LHCN-M2 (cell line): ENCODE measurements at places on chromosomes 16 and 17. TPM values are rescaled to one million over a fixed set of nuclear protein-coding genes. Genes with fewer than 3 reads are reported as not detected.

Gene SLFN12L
- 0.19 TPM in 1 of 2 replicates, not detected in the other for total RNA-seq

Gene RAB34
- 396 and 449 TPM in 2 replicates for total RNA-seq

Gene ZNF423
- not detected in 2 replicates for total RNA-seq

Gene SPATA33
- 10.7 and 10.9 TPM in 2 replicates for total RNA-seq

Gene IL17C
- not detected in 2 replicates for total RNA-seq

Gene P2RX5
- 21.5 and 28.6 TPM in 2 replicates for total RNA-seq

Gene NT5C3B
- 74.1 and 101 TPM in 2 replicates for total RNA-seq

Gene UMOD
- not detected in 2 replicates for total RNA-seq

Gene HOXB8
- 22.9 and 23.5 TPM in 2 replicates for total RNA-seq

Gene SDR42E1
- total RNA-seq, result 0.38 and 0.80 TPM in 2 replicates

Gene TLCD3B
- total RNA-seq, result not detected in 2 replicates

Gene PRSS22
- total RNA-seq, result not detected in 2 replicates

Gene HAS3
- 0.23 and 0.71 TPM in 2 replicates for total RNA-seq

Gene NFATC2IP
- total RNA-seq, result 25.5 and 26.6 TPM in 2 replicates

Gene NLGN2
- total RNA-seq, result 7.6 and 8.3 TPM in 2 replicates

Gene CD300H
- not detected in 2 replicates for total RNA-seq

Gene METTL2A
- 17.8 and 23.1 TPM in 2 replicates for total RNA-seq

Gene NACA2
- not detected in 2 replicates for total RNA-seq

Gene LIG3
- 19.2 and 24.4 TPM in 2 replicates for total RNA-seq

Gene SSTR5
- 0.64 and 0.98 TPM in 2 replicates for total RNA-seq

Gene CD79B
- not detected in 2 replicates for total RNA-seq

Gene IL34
- 0.13 and 4.1 TPM in 2 replicates for total RNA-seq

Gene KCNAB3
- total RNA-seq, result 0.32 and 0.46 TPM in 2 replicates
